ENCODE measurements at places on chromosomes 5 and 9. TPM values are rescaled to one million over a fixed set of nuclear protein-coding genes. Genes with fewer than 3 reads are reported as not detected.

DNA sequence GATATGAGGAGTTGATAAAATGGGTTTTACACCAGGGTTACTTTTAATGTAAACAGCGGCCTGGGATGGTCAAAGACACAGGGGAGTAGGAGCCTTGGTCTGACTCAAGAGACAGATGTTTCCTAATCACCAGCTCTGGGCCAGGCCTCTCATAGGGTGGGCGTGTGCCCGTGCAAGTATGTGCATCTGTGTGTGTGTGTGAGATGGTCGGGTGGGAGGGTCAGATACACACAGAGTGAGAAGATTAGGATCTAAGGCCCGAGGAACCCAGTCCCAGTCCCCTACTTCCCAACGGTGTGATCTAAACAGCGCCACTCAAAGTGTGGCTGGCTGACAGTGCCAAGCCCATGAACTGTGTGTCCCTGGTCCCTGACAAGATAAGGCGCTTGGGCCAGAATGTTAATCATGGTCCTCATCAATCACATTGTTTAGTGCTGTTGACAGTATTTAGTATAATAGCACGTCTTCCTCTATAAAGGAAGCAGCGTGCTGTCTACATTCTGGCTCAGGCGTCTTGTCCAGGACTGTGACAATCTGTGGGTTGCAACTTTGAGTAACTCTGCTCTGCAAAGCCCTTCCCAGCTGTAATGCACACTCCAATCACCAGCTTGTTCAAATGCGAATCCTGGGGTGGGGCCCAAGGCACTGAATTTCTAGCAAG, 173.7 kb downstream of the DAB2IP start:
- DNase-seq: no peak

DNA sequence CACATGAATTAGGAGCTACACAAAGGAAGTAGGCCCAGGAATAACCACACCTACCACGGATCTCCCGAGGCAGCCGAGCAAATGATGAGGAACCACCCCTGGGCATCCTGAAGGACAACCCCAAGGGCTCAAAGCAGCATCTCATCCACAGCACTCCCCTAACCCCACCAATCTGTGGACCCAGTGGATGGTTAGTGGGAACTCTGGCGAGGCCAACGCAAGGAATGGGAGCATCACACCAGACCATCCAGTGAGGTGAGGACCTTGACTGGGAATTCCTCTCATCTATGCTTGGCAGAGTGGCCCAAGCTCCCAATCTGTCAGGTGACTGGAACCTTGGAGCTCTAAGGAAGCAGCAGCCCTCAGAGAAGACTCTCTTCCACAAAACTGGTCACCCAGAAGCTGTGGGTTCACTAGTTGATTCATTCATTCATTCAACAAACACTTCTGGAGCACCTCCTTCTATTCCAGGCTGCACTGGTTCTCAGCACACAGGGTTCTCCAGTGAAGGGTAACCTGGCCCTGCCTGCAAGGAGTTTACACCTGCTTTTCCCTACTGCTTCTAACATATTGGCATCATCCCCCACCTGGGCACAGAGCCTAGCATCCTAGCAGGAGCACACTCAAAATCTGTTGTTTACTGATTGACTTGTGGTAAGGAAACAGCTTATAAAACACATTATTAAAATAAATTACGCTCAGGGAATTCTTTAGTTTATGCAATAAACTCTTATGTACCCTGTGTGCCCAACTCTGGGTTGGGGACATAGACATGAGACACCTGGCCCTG, 4.9 kb downstream of the ACSL6 start:
- no peak for DNase-seq

Gene WNK2
- total RNA-seq: not detected

GRCh38 chr5:82164176-82164976, 113.8 kb downstream of the RPS23 start:
- no peak for DNase-seq

DNA sequence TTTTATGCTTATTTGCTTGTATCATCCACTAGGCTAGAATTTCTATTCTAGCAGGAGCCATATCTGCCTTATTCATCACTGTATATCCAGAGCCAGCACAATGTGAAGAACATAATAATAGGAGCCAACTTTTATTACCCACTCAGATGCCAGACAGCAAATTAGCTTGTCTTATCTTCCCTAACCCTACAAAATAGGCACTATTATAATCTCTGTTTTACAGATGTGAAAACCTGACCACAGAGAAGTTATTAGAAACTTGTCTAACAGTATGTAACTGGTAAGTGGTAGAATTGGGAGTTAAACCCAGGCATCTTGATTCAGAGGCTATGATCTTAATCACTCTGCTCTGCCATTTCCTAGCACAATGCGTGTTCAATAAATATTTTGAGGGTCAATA, 579.5 kb downstream of the CAAP1 start:
- no peak for DNase-seq

Gene ZNF300
- 0.55 TPM for total RNA-seq

- peak; percentile 29 for DNase-seq
These were observed 142.6 kb downstream of the PBX3 start for GRCh38 chr9:125889476-125890419.

DNA sequence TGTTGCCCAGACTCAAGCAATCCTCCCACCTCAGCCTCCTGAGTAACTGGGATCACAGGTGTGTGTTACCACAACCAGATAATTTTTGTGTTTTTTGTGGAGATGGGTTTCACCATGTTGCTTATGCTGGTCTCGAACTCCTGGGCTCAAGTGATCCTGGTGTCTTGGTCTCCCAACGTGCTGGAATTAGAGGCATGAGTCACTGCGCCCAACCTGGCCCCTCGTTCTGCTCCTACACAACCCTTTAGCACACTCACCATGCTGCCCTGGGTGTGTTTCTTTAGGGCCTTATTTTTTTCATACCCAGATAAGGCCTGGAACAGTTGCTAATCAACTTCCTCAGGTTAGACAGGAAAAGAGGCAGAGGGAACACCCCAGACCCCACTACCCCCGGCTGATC, 2.6 kb downstream of the PDZD2 start:
- DNase-seq: no peak

Data from activated CD8-positive, alpha-beta T cell treated with anti-CD3 and anti-CD28 coated beads, Interleukin-2, amount 10 ng/mL, durations not matched to agents 7 days and 5 days (primary cell).